ENCODE measurements at places on chromosomes 7 and 10.

GRCh38 chr10:131437556-131438475 lies 126.3 kb upstream of the TCERG1L start:
- DNase-seq: no peak

- peak; percentile 62 for DNase-seq
These were observed at the start of gene PROSER2 for GRCh38 chr10:11823122-11823988. TSS of gene PROSER2 (plus strand) at chr10:11823356. CDS start at chr10:11852078, 28,722 bp downstream.

DNA sequence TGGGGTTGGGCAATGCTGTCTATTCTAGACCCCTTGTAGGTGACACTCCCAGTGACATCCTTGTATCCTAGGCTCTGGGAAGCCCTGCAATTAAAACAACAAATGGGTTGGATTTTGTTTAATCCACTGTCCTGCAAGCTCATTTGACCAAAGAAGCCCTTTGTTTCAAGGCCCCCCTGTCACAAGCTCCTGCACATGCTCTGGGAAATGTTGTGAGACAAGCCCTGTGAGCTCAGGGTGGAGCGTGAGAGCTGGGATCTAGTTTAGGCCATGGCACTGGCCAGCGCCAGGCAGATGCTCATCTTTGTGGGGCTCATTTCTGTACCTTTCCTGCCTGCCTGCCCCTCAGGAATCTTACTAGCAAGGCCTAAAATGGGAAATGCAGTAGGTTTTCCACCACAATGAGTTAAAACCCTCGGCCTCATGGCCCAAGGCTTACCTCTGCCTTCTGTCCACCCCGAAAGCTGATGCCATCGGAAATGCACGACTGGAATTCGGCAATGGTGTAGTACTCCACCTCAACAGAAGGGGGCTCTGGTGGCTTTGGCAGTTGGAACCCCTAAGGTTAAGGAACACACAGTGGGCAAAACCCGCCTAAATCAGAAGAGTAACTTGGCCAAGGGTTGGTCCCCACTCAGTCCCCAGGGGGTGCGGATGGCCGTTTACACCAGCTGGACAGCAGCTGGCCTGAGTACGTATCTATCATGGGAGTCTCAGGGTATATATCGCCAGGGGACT lies 112.0 kb downstream of the NEURL1 start:
- DNase-seq: peak; percentile 61

GRCh38 chr7:37311355-37311754 lies 137.3 kb downstream of the ELMO1 start:
- peak; percentile 49 for DNase-seq

Measured in activated CD4-positive, alpha-beta T cell treated with anti-CD3 and anti-CD28 coated beads for 48 hours (primary cell).